Small intestine (tissue), 16 donors: ENCODE measurements at places on chromosomes 11 and 22.
A peak's percentile ranks its signal among the peaks of the same experiment; 100 is the strongest.

DNA sequence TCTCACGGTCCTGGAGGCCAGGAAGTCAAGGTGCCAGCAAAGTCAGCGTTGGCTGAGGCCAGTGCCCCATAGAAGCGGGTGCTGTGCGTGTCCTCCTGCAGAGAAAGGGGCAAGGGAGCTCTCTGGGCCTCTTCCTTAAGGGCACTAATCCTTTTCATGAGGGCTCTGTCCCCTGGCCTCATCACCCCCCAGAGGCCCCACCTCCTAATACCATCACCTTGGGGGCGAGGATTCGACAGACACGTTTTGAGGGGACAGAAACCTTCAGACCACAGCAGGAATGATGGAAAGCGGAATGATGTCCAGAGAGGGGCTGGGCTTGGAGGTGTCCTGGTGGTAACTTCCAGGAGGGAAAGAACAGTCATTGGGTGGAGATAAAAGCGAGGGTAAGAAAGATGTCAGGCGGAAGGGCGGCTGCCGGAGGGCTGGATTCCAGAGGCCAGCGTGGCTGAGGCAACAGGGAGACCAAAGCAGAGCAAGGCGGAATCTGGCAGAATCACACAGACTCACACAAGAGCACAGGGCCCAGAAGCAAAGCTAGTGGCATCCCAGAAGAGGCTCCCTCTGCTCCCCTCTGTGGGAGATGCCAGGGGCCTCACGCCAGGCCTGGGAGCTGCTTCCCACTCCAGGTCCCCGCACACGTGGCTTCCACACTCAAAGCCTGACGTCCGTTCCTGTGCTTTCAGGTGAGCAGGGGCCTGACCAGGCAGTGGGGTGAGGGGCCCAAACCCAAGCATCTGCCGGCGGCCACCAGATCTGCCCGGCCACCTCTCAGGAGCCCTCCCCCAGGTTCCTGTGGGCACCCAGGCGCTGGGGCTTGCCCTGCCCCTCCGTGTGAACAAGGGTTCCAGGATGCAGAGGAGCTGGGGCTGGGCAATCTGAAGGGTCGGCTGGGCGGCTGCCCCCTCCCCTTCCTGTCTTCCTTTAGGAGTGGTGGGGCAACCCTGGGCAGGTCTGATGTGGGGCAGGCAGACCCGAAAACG lies 784.5 kb downstream of the BRD1 start:
- DNase-seq, result no peak

- no peak for DNase-seq
Measured at GRCh38 chr11:58647866-58648265, 25.4 kb downstream of the CNTF start.

- no peak for DNase-seq
Measured at GRCh38 chr11:65537620-65538231, 12.8 kb downstream of the SCYL1 start.

DNA sequence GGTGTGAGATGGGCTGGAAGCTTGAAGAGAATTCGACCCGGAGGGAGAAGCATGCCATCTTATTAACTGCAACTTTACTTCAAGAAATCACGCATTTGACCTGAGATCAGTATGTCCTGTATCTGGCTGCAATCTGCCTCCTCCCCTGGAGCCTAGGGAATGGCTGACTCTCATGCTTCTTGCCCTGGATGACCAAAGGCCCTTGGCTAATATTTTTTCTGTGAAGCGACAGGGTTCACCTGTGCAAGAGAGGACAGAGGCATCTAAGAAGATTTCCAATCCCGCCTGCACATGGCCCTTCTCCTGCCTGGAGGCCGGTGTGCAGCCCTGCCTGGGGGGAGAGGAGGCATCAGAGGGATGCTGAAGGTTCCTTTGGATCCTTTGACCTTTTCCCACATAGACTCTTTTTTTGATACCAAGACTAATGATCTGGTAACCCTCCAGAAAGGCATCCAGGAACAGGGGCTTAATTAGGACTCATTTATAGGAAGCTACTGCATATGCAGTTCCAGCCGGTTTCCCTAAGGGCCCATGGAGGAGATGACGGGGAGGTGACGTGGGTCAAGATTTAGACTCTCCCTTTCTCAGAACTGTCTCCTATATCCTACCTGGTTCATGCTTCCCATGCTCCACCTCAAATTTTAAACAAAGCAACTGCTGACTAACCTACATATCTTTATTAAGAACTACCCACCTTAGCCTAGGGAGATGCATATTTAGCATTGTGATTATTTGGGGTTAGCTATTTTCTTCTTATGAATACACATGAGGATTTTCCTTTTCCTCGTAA lies 50.8 kb downstream of the NTM start:
- no peak for DNase-seq

- DNase-seq, result peak; percentile 31
Measured at GRCh38 chr11:23124996-23125395, 264.7 kb upstream of the CCDC179 start.

DNA sequence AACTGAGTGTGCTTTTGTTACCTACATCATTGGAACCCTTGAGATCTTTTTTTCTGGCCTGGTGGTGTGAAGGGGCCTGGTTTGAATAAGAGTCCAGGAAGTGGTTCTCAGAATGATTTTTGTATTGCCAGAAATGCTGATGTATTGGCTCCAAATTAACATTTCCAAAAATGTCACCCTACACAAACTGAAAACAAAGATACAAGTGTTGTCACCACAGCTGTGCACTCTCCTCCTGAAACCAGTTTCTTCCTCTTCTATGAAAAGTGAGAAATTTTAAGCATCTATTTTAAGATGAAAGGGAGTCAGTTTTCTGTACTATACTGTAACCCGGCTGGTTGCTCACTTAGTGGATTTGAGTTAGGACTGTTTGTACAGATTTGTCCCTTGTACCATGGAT lies 218.8 kb downstream of the PGR start:
- no peak for DNase-seq
